ENCODE measurements at places on chromosomes 16 and 17.
A peak's percentile ranks its signal among the peaks of the same experiment; 100 is the strongest.

DNA sequence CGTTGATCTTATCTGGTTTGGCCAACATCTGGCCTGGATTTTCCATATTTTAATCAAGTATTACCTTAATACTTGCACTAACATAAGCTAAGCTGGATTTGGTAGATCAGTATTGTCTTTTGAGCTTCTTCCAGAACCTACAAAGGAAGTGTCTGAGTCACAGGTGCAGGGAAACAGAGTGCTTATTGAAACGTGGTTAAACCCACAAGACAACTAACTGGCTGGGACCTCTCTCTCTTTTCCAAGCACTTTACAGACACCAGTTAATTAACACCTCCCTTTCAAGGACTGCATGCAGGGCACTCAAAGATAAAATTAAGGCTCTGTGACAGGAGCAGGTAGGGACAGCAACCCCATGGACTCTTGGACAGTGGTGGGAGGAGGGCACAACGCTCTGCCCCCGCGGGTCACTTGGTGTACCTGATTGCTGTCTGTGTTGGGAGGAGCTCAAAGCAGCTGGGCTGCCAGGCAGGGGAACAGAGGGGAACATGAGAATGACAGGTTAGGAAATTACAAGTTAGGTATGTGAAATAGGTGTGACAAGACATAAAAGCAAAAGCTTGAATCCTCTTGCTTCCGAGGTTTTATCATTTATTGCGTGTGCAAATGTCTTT, 133.7 kb upstream of the MON1B start:
- no peak for DNase-seq

DNA sequence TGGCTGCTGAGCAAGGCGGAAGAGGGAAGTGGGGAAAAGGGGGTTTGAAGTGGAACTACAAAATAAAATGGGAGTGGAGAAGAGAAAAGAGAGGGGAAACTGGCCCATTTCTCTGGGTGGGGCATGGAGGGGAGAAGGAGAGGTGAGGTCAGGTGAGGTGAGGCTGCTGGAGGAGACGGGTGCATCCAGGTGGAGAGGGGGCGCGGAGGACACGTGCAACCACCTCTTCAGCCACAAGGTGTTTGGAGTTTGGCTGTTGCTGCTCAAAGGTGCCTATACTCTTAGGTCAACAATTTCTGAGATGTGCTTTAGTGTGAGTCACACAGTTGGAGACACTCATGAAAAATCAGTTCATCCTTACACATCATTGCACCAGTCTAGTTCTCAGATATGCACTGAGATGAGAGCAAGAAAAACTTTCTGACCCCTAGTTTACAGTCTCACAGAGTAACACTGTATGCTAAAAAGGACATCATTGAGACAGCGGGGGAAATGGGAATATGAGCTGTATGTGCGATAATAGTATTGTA, 4.8 kb downstream of the SLC6A4 start:
- DNase-seq = no peak

GRCh38 chr16:57809276-57810196, 7.2 kb upstream of the KIFC3 start:
- DNase-seq = no peak

- DNase-seq = peak; percentile 71
Measured at GRCh38 chr17:74453665-74454196, 12.7 kb upstream of the CD300A start.

- DNase-seq = no peak
Measured at GRCh38 chr16:3138823-3139426, 4.1 kb downstream of the ZNF213 start.

DNA sequence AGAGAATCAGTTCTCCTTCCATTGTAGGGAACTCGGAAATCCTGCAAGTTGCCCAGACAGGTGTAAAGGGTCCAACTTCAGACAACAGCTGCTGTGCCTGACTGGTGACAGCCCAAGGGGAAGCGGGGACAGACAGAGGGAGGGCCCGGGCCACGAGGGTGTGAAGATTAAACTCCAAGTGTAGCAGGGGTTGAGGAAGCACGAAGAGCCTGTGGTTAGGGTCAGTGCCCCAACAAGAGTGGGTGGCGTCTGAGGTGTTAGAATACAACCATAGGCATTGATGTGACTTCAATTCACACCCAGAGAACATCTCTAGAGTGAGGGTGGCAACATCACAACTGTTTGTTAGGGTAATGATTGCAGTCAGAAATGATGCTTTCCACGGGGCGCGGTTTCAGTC, 39.1 kb downstream of the ASPA start:
- DNase-seq = no peak

DNA sequence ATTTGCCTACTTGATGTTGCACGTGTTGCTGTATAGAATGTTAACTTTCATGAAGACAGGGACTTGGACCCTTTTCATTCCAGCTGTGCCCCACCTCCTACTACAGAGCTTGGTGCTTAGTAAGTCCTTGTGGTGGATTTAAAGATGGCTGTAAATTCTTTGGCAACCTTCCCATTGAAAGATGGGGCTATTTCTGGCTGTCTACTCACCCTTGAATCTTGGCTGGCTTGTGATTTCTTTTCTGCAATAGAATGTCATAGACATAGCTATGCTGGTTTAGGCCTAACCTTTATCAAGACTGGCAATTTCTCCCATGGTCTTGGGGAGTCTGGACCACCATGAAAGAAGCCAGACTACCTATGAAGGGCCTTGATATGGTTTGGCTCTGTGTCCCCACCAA, 59.0 kb downstream of the ACSM2A start:
- no peak for DNase-seq

DNA sequence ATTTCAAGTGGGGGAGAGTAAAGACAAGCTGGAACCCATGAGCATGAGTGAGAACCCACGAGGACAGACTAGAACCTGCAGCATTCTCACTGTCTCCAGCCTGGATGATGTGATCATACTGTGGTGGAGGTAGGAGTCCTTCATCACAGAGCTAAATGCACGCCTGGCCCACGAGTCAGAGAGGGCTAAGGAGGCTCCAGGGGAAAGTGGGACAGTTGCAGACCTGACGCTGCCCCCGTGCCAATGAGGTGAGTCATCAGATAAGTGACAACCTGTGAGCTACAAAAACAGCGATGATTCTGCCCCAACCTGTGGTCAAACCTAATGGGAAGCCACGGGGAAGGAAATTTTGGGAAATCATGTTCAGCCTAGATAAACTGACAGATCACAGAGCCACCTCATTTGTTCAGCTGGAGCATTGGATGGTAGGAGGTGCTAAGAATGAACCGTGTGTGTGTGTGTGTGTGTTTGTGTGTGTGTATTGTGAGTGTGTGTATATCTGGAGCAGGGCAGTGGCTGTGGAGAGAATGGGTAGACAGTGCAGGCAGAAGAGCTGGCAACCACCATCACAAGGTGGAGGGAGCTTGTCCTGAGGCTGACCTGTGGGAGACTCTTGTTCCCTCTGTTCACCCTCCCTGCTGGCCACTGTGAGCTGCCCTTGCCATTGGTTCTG, 131.8 kb downstream of the UTP18 start:
- no peak for DNase-seq

GRCh38 chr16:80994451-80994850, 12.2 kb downstream of the CMC2 start:
- DNase-seq = no peak
